ENCODE measurements at places on chromosomes 13 and 19.

DNA sequence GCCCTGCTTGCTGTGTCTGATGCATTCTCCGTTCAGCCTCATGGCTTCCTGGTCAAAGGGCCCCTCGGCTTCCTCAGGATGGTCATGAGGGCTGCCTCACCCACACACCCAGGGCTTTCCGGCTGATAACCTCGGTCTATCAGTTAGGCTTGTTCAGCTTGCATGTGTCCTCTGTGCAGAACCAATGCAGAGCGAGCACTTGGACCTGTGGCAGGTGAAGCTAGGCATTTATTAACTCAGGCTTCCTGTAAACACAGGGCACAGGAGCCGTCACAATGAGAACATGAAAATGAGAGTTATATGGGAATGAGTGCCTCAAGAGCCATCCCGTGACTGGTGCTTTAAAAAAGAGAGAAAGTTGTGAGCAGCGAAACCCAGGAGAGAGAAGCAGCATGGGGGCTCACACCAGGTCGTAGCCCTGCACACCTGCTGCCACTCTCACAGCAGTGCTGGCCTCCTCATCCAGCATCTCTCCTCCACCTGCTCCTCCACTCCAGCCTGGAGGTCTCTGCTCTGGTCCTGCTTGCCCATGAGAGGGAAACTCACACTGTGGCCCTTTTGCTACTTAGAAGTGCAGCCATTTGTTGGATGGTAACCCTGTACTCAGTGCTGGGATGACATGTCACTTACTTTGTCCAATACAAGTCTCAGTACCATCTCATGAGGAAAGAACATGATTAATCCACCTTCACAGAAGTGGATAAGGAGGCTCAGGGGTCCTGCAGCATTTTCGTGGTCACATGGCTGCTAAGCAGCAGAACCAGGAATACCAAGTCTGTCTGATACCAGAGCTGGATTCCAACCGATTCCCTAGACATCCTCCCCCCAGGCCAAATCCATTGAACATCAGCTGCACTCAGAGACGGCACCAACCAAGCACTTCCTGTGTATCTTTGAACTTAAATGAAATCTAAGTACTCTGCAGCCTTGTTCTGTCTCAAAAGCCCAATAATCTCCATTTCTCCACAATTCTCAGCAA is 50.5 kb upstream of the IRS2 start:
- no peak for DNase-seq

- DNase-seq: no peak
These were observed 14.9 kb downstream of the POP4 start for GRCh38 chr19:29620931-29621351.

GRCh38 chr19:40721936-40722661 is 5.2 kb downstream of the ITPKC start:
- DNase-seq: no peak

DNA sequence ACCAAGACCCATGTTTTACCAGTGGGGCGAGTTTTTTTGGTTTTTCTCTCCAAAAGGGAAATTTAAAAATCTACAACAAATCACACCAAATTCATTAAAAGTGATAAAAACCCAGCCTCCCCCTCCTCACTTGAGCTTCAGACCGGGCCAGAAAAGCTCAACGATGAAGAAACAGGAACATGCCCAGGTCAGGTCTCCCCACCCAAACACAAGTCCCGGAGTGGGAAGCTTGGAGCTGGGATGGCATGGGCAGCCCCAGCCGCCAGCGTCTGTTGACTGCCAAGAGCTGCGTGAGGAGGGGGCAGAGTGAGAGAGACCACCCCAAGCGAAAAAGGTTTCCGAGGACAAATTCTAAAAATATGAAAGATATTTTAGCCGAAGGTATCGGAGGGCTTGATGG is 3.7 kb downstream of the RNU6-9 start:
- DNase-seq: no peak

GRCh38 chr19:14150770-14151661 is 14.6 kb upstream of the ASF1B start:
- DNase-seq: no peak

GRCh38 chr13:105702441-105702840 is 833.0 kb downstream of the EFNB2 start:
- no peak for DNase-seq

DNA sequence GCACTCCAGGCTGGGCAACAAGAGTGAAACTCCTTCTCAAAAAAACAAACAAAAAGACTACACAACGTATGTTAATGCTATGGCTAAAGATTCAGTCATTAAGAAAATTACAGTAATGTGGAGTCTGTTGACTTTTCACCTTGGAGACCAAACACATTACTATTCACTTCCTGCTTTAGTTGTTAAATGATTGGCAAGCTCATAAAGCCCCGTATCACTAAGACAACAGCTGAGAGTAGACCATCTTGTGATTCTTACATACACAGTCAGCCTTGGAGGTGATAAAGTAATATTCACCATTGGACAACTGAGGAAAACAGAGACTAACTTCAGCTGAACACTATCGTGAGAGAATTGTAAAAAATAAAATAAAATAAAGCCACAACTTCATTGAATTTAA is 86.5 kb downstream of the KCTD12 start:
- no peak for DNase-seq

- DNase-seq: no peak
These were observed 2138.5 kb upstream of the PCDH20 start for GRCh38 chr13:63554157-63554556.

- no peak for DNase-seq
These were observed 23.5 kb downstream of the ZNF574 start for GRCh38 chr19:42099336-42099925.

DNA sequence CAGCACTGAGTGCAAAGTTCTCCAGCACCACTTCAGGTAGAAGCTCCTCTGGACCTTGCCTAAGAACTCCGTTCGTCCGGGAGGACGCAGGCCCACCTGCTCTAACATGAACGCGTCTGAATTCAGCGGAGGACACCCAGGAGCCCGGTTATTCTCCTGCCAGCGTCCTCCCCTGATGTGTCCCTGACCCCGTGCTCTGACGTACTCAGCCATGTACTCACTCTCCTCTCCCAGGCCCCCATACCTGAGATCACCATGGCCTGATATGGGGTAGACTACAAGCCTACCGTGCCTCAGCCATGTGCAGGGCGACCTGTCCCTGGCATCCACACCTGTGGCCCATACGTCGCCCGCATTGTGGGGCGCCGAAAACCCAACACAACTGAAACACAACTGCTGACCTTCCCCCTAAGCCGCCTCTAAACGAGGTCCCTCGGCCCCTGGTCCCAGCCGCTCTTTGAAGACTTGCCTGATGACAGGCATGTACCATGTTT is 744 bp upstream of the ZNF584 start:
- no peak for DNase-seq

GRCh38 chr13:61414686-61415057 is 977 bp downstream of the PCDH20 start:
- no peak for DNase-seq

GRCh38 chr19:38674388-38675171 is 27.1 kb downstream of the ACTN4 start:
- DNase-seq: no peak

- no peak for DNase-seq
These were observed 10.3 kb upstream of the GARRE1 start for GRCh38 chr19:34243876-34244578.

DNA sequence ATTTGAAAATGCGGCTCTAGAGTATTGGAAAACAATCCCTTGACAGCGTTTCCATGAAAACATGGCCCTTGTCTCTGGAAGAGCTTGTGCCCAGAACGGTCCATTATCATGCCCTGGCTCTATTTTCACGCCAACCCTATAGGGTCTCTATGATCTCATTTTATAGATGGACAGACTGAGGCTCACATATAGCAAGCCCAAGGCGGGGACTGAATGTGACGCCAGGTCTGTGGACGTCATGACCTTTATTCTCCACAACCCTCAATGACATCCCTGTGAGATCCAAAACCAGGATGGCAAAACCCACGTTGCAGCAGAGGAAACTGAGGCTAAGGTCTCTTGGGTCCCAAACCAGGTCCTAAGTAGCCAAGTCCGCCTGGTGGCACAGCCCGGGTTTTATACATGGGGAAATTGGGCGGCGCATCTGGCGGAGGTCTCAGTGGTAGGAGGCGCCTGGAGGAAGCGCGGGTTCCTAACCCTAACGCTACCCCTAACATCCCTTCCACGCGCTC is 425 bp upstream of the COLGALT1 start:
- no peak for DNase-seq

GRCh38 chr19:49337267-49338022 is 2.2 kb downstream of the CD37 start:
- DNase-seq: no peak
